ENCODE measurements at places on chromosomes 12 and 14. TPM values are rescaled to one million over a fixed set of nuclear protein-coding genes. Genes with fewer than 3 reads are reported as not detected.
A peak's percentile ranks its signal among the peaks of the same experiment; 100 is the strongest.

The OR6C3 gene
- total RNA-seq = not detected

DNA sequence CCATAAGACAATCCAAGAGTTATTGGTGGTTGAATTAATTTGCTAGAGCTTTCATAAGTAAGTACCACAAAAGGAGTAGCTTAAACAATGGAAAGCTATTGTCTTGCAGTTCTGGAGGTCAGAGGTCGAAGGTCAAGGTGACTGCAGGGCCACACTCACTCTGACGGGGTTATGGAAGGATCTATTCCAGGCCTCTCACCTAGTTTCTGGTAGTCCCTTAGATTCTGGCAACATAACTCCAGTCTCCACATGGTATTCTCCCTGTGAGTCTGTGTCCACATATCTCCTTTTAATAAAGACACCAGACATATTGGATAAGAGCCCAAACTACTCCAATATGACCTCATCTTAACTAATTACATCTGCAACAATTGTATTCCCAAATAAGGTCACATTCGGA, 273.4 kb downstream of the FOXN3 start:
- peaks cover 7% of the 10 kb centered on the region for H3K27me3 ChIP-seq
- no peak overlapping the region for H3K4me3 ChIP-seq
- no peaks in the 10 kb centered on the region for H3K36me3 ChIP-seq
- H3K4me1 ChIP-seq = peaks cover 2% of the 10 kb centered on the region
- DNase-seq = no peak

The EIF4B gene
- 424 TPM for total RNA-seq

The FLRT2 gene
- total RNA-seq = not detected

DNA sequence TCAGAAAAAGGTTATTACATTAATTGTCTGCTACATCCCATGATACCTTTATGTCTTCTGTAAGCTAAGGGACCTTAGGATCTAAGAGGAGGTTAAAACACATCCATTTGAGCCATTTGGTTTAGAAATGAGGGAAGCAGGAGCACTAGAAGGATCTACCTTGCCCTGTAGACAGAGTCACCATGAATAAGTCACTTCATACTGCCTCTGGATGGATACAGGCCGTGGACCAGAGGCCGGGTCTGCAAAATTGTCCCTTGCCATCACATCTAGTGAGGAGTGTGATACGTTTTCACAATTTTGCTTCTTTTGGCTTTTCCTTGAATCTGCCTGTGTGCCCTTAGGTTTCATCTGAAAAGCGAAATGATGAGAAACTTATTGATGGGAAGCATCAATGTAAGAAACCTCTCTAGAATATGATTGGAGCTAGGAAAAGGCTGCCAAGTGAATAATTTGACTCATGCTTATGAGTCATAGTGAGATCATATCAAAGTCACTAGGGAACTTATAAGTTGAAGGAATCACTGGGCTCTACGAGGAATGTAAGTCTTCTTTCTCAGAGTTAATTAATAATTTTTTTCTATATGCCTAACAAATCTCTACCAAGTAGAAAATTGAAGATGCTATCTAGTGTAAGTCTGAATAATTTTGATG, 10.8 kb downstream of the GLRX5 start:
- H3K4me1 ChIP-seq = peaks cover 27% of the 10 kb centered on the region
- H3K36me3 ChIP-seq = peaks cover 15% of the 10 kb centered on the region
- H3K27ac ChIP-seq = no peak overlapping the region
- H3K27me3 ChIP-seq = no peaks in the 10 kb centered on the region

DNA sequence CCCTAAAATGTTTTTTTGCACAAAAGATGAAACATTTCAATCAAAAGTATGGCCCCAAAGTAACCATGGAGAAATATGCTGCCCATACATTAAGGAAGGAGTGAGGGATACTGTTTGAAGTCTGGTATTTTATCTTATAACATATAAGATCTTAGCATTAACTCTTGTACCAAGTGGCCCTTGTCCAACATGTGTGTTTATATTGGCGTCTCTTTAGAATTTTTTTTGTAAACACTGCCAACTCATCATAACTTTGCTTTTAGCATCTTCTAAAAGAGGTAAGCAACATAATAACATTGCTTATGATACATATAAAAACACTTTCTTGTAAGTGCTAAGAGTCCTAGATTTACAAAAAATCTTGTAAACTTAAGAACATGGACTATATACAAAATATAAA, 419.7 kb downstream of the ADAMTS20 start:
- no peak overlapping the region for H3K4me3 ChIP-seq
- no peak for DNase-seq
- H3K27ac ChIP-seq = no peak overlapping the region

GRCh38 chr14:53358166-53358565, 205.0 kb upstream of the DDHD1 start:
- no peak overlapping the region for H3K4me3 ChIP-seq
- no peaks in the 10 kb centered on the region for H3K36me3 ChIP-seq
- no peak for DNase-seq
- no peaks in the 10 kb centered on the region for H3K27me3 ChIP-seq
- H3K27ac ChIP-seq = no peak overlapping the region

The GOLGA5 gene
- total RNA-seq = 23.5 TPM

The ADGRD1 gene
- not detected for total RNA-seq

DNA sequence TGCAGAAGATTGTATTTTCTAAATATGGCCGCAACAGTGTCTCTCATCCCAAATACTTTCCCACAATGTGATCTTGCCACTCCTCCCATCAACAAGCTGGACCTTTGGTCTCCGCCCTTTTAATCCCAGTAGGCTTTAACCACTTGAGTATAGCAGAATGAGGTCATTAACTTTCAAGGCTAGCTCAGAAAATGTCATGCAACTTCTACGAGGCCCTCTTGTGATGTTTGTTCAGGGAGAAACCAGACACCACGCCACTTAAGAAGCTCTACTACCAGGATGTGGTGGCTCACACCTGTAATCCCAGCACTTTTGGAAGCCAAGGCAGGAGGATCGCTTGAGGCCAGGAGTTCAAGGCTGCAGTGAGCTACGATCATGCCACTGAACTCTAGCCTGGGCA, 20.1 kb upstream of the OR6J1 start:
- no peak overlapping the region for H3K4me3 ChIP-seq
- H3K36me3 ChIP-seq = no peaks in the 10 kb centered on the region
- peaks cover 3% of the 10 kb centered on the region for H3K4me1 ChIP-seq

DNA sequence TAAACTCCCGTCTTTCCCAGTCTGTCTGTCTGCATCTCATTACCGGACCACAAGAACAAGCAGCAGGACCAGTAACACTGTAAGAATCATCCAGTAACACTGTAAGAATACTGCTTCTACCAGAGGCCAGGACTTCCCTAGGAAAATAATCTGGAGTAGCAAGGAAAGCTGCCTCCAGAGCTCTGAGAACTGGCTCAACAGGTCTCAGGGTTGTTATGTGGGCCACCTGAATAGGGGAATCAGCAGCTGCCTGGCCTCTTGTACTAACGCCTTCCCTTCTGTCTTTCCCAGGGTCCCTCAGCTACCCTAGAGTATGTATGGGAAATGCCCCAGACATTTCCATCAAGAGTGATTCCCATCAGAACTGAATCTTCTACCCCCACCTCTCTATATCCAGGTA, 954 bp upstream of the SLC39A2 start:
- DNase-seq = no peak
- H3K27ac ChIP-seq = no peak overlapping the region
- H3K27me3 ChIP-seq = no peaks in the 10 kb centered on the region
- no peak overlapping the region for H3K4me3 ChIP-seq
- H3K4me1 ChIP-seq = no peaks in the 10 kb centered on the region

DNA sequence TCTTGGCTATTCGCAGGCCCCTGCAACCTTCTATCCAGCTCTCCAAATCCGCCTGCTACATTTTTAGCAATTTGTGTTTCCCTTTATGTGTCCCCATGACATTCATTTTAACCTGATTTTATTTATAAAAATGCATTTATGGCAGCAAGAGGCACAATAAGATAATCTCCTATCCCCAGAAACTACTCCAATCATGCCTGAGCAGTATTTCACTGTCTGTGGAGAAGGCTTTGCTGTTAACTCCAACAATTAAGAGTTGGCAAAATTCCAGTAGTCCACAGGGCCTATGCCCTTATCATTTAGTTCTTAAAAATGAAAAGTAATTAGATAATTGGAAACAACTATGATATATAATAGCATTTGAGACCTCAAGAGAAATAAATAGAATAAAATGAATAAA, 462.4 kb downstream of the TRHDE start:
- no peak overlapping the region for H3K27ac ChIP-seq
- H3K36me3 ChIP-seq = no peaks in the 10 kb centered on the region
- 0 out of 2 replicates have a peak, but pooled peaks cover 4% of the 10 kb centered on the region for H3K27me3 ChIP-seq
- H3K4me3 ChIP-seq = no peak overlapping the region
- DNase-seq = no peak

DNA sequence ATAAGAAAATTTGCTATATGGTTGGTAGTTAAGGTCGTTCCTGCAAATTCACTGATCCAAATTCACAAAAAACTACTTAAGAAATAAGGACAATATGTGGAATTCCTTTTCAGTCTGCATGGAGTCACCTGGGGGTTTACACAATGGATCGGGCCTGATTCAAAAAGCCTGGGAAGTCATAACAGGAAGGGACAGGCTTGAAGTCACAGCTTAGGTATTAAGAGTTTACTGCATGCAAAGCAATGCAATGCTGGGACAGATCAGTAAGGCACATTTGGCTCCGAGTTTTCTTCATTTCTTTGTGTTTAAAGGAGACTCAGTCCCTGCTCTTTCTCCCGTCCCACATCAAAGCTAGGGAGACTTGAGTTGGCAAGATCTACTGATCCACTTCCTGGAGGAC, 153.3 kb downstream of the NTF3 start:
- H3K4me3 ChIP-seq = no peak overlapping the region
- H3K27ac ChIP-seq = no peak overlapping the region
- no peak for DNase-seq
- H3K36me3 ChIP-seq = no peaks in the 10 kb centered on the region

DNA sequence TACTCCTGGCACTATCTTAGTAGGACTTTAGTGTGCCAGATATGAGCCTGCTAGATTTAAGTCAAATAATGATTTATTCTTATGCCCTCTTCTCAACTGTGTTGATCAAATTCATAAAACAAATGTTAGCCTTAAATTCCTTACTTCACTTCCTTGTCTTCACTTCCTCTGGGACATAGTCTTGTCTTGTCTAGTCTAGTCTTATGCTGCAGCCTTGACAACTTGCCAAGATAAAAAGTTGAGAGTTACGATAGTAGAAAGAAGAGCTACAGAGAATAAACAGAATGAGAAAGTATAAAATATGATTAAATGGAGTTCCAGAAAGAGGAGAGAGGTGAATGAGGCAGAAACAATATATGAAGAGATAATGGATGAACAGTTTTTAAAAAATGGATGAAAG, 378.1 kb downstream of the DAD1 start:
- no peaks in the 10 kb centered on the region for H3K36me3 ChIP-seq
- H3K27ac ChIP-seq = no peak overlapping the region
- no peaks in the 10 kb centered on the region for H3K4me1 ChIP-seq
- peaks cover 9% of the 10 kb centered on the region for H3K27me3 ChIP-seq
- no peak for DNase-seq

DNA sequence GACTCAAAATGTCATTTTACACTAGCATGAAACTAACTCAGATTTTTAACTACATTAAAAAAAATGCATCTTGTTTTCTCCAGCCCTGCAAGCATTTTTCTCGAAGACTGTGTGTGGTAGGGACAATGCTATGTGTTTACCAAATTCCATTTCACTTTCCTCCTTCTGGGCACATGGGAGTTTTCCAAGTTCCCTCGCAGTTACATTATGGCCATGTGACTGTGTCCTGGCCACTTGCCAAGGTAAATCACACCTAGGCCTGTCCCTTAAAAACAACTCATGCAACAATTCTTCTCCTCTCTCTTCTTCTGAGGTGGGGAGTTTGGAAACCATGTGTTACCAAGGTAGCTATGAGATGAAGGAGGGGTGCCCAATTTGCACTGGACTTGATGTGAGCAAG, 108.7 kb downstream of the SYT10 start:
- H3K4me1 ChIP-seq = no peaks in the 10 kb centered on the region
- no peaks in the 10 kb centered on the region for H3K36me3 ChIP-seq
- no peak for DNase-seq
- H3K27me3 ChIP-seq = no peaks in the 10 kb centered on the region

- peaks cover 15% of the 10 kb centered on the region for H3K4me1 ChIP-seq
- DNase-seq = peak; percentile 77
- H3K27ac ChIP-seq = no peak overlapping the region
- H3K4me3 ChIP-seq = no peak overlapping the region
- no peaks in the 10 kb centered on the region for H3K36me3 ChIP-seq
- H3K27me3 ChIP-seq = no peaks in the 10 kb centered on the region
These were observed 63.5 kb downstream of the KITLG start for GRCh38 chr12:88516811-88517210.

- H3K27ac ChIP-seq = no peak overlapping the region
- 0 out of 2 replicates have a peak, but pooled peaks cover 5% of the 10 kb centered on the region for H3K4me1 ChIP-seq
- H3K36me3 ChIP-seq = no peaks in the 10 kb centered on the region
- H3K27me3 ChIP-seq = no peaks in the 10 kb centered on the region
- H3K4me3 ChIP-seq = peak overlapping the region; percentile 58
These were observed 367.3 kb downstream of the C12orf50 start for GRCh38 chr12:87661786-87662377.

The GPR162 gene
- not detected for total RNA-seq

The PARP11 gene
- 2.2 TPM for total RNA-seq

- H3K4me3 ChIP-seq = no peak overlapping the region
- peaks cover 12% of the 10 kb centered on the region for H3K4me1 ChIP-seq
- H3K27ac ChIP-seq = peak overlapping the region; percentile 80
- H3K36me3 ChIP-seq = no peaks in the 10 kb centered on the region
- peak; percentile 48 for DNase-seq
- no peaks in the 10 kb centered on the region for H3K27me3 ChIP-seq
These were observed 75.7 kb upstream of the PPP4R3A start for GRCh38 chr14:91585856-91586255.

DNA sequence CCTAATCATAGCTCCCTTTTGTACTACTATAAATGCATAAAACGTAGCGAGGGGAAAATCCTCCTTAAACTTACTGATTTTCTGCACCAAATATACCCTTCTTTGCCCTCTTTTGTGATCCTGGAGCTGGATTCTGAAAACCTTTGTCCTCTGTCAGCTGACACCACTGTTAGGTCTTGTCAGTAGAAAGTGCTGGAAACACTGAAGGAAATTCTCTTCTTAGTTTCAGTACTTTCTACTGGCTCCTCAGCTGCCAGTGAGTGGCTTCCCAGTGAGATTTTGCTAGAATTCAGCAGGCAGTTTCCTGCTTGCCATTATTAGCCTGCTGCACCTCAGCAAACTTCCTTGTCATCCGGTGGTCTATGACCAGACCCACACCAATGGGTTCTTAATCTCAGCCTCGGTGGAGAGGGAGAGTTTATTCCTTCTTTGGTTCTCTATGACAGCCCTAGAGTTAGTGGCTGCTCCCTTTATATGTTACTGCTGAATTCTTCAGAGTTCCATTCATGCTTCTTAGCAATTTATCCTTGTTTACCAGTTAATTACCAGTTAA, 476.2 kb downstream of the FSCB start:
- H3K27me3 ChIP-seq = no peaks in the 10 kb centered on the region
- no peak overlapping the region for H3K27ac ChIP-seq
- no peak overlapping the region for H3K4me3 ChIP-seq
- DNase-seq = no peak
- H3K36me3 ChIP-seq = no peaks in the 10 kb centered on the region
- H3K4me1 ChIP-seq = no peaks in the 10 kb centered on the region

The TAS2R7 gene
- not detected for total RNA-seq
